Panc1 (cell line): ENCODE measurements at places on chromosomes 7 and 10. TPM values are rescaled to one million over a fixed set of nuclear protein-coding genes. Genes with fewer than 3 reads are reported as not detected.

GRID2IP gene
- total RNA-seq: 0.13 TPM

PI4K2A gene
- 22.8 TPM for total RNA-seq

LIPM gene
- total RNA-seq: not detected

ARHGEF5 gene
- total RNA-seq: 37.1 TPM

TDRD1 gene
- not detected for total RNA-seq

OGDHL gene
- 1.3 TPM for total RNA-seq

ANKRD30A gene
- not detected for total RNA-seq

RHBDD2 gene
- total RNA-seq: 79.3 TPM

LRRC17 gene
- 0.39 TPM for total RNA-seq

FGFR2 gene
- 5.7 TPM for total RNA-seq

SAMD9L gene
- total RNA-seq: 1.3 TPM

NRP1 gene
- 93.4 TPM for total RNA-seq

ECHDC3 gene
- 5.8 TPM for total RNA-seq

SCIN gene
- total RNA-seq: 5.6 TPM

NUTM2A gene
- 0.21 TPM for total RNA-seq

ENO4 gene
- total RNA-seq: 0.15 TPM

NEUROG3 gene
- total RNA-seq: not detected

UBE2D4 gene
- total RNA-seq: 35.9 TPM

CALML5 gene
- not detected for total RNA-seq

FBXW4 gene
- 61.5 TPM for total RNA-seq

MUC3A gene
- total RNA-seq: 24.7 TPM

BAMBI gene
- 3.9 TPM for total RNA-seq

MPP7 gene
- 0.49 TPM for total RNA-seq

TCAF2 gene
- 0.28 TPM for total RNA-seq

OPN4 gene
- total RNA-seq: not detected

CDK5 gene
- total RNA-seq: 25.6 TPM

CREB5 gene
- 3.1 TPM for total RNA-seq

PLEKHS1 gene
- total RNA-seq: 0.21 TPM

FOXI2 gene
- not detected for total RNA-seq

MSMB gene
- total RNA-seq: not detected

SPAG6 gene
- total RNA-seq: not detected

GDF2 gene
- not detected for total RNA-seq

FOXK1 gene
- 72.7 TPM for total RNA-seq

PIP gene
- not detected for total RNA-seq

FAM25A gene
- not detected for total RNA-seq

PHKG1 gene
- total RNA-seq: 0.67 TPM

LIPF gene
- not detected for total RNA-seq

SPACDR gene
- 1.5 TPM for total RNA-seq

FOXP2 gene
- 0.54 TPM for total RNA-seq

CYP3A4 gene
- total RNA-seq: 0.15 TPM
